Activated CD4-positive, alpha-beta T cell treated with anti-CD3 and anti-CD28 coated beads, Interleukin-2, amount 50 U/mL, for 1 hour (primary cell): ENCODE measurements at places on chromosomes 16 and 17.

DNA sequence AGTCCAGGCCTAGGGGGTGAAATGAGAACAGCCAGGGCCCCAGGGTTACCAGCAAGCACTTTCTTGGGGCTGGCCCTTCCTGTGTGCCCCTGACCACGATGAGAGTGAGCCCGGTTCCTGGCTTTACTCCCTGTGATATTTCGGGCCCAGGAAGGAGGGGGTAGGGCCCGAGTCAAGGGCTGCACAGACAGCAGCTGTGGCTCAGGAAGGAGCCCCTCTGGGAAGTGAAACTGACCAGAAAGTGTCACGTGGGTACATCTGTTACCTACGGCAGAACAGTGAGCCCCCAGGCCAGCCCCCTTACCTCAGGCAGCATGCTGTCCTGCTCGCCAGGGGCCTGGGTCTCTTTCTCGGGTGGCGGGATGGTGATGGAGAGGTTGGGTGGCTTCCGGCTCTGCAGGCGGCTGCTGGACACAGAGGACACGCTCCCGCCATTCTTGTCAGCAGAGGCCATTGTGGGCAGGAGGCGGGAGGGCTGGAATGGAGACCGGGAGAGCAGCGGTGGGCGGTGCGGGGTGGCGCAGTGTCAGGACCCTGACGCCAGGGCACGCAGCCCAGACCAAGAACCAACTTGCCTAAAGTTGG is 13.8 kb downstream of the AANAT start:
- DNase-seq, result no peak

DNA sequence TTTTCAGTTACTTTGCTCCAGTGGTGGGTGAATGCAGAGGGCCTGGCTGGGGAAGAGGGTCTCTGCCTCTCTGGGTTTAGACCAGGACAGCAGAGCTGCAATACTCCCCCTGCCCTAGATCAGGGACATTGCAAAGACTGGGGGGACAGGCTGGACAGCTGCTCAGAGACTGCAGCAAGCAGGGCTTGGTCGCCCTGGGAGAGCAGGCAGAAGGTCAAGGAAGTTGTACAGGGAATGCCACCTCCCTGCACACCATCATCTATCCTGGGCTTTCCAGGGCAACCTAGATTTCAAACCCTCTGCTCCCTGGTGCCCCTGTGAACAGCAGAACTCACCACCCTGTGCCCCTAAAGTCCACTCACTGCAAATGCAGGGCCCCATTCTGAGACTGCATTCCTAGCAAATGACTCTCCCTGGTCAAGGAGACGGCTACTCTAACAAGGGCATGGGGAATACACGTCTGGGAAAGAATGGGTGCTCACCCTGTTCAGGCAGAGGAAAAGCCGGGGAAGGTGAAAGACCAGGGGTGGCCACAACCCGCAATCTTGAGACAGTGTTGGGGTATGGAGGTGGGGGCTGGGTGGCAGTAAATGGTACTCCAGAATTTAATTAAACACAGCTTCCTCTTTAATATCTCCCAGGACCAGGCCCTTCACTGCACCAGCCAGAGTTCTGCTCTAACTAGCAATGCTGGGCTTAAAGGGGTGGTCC is 1.0 kb downstream of the KIFC3 start:
- no peak for DNase-seq

GRCh38 chr17:72030067-72030899 is 90.5 kb upstream of the SOX9 start:
- DNase-seq, result peak; percentile 1

DNA sequence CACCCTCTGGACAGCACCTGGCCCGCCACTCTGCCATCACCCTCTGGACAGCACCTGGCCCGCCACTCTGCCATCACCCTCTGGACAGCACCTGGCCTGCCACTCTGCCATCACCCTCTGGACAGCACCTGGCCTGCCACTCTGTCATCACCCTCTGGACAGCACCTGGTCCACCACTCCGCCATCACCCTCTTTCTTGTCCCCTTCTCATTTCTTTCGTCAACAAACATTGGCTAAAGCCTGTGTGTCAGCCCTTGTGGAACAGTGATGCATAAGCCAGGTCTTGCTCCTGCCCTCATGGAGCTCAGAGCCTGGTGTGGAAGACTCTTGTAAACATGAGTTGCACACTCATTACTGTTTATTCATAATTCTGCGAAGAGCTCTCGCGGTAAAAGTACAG is 31.2 kb downstream of the CDK5R1 start:
- DNase-seq, result no peak

- DNase-seq, result no peak
Observed at GRCh38 chr16:23874613-23875294, 39.0 kb downstream of the PRKCB start.

GRCh38 chr16:69315486-69316311 is 4.5 kb downstream of the VPS4A start:
- DNase-seq, result no peak

DNA sequence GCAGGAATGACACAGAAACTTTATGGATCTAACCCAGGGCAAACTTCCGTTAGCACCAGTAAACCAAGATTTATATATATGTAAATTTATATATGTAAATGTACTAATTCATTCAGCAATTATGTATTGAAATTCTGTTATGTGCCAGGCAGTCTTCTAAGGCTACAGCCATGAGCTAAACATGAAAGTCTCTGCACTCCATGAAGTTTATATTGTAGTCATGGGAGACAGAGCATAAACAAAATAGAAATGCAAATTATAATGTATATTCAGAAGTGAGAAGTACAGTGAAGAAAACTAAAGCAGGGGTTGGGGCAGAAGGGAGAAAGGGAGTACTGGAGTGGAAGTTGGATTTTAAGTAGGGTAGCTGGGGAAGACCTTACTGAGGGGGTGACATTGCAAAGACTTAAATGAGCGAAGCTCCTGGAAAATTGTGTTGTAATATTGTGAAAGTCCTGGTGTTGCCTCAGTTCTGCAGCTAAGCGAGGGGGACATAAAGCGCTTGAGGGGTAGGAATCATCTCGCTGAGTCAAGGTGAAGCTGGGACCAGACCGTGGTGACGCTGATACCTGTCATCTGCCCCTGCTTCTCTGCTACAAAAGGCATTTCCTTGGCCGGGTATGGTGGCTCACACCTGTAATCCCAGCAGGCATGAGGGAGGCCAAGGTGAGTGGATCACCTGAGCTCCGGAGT is 64.8 kb downstream of the YPEL2 start:
- no peak for DNase-seq

DNA sequence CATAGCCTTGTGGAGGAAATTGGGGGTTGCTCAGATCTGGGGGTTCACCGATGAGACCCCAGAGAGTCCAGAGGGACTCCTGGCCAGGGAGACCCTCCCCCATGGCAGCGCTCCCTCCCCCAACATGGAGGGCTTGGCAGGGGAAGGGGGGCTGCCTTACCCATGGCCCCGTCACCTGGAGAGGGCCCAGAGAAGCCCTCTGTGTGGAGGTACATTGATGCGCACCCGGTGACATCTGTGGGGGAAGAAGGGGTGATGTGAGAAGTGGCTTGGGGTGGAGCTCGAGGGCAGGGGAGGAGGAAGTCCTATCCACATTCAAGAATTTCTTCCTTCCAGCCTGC is 16.2 kb downstream of the ETV4 start:
- DNase-seq, result no peak

GRCh38 chr16:80687606-80688005 is 116.8 kb downstream of the CDYL2 start:
- no peak for DNase-seq

DNA sequence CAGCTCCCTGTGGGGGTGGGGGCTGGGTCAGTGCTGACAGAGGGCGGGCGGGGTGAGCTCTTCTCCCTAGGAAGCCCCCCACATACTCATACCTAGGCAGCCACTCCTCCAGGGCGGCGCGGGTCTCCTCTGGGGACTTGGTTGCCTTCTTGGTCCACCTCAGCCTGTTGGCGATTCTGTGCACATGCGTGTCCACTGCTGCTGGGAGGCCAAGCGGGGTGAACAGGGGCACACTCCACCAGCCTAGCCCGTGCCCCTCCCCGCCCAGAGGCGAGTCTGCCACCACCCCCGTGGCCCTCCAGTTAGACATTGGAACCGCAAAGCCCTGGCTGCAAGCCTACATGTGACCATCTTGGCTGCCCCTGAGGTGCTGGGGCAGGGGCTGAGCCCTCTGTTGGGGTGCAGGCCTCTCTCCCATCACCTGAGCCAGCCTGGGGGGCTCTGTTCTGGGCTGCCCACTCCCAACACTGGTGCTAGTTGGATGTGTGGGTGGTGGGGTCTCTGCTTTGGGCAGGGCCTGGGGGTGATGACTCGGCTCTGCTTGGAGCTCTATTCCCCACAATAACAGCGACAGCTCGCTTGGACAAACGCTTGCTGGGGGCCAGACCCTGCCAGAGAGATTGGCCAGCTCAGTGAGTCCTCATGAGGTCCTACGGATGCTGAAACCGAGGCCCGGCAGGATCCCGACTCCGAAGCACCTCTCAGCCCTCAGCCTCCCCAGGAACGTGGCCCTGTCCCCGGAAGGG is 7.4 kb downstream of the NTHL1 start:
- DNase-seq, result no peak

GRCh38 chr16:2701272-2701671 is 18.8 kb downstream of the PRSS27 start:
- DNase-seq, result no peak

DNA sequence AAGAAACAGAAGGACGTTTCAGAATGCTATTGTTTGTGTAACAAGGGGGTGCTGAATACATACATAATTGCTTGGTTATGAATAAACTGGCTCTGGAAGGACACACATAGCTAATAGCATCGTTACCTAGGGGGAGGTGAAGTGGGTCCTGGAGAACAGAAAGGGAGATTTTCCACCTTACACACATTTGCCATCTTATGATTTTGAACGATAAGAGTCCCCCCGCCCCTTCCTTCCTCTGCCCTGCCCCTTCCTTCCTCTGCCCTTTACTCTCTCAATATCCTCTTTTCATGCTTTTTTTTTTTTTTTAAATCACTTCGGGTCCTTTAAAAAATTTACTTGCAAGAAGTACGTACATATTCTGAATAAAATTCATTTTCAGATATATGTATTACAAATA is 902 bp upstream of the DHRS7B start:
- DNase-seq, result peak; percentile 57

- DNase-seq, result no peak
Observed at GRCh38 chr17:66695098-66695497, 139.8 kb upstream of the CACNG5 start.

DNA sequence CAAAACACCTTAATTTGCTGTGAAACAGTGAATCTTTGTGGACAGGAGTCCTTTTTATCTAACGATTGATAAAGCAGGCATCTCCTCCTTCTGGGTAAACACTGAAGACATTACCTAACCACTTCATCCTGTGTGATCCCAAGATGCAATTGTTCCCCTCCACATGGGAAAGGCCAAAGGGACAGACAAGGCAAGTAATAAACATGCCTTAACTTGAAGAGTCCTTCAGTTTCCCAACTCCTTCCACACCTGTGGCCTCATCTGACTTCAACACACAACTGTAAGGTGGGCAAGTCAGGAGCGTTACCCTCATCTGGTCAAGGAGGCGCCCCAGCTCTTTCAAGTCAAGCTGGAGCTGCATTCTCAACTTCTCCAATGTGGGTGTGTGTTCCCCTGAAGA is 278.6 kb downstream of the ABCC12 start:
- DNase-seq, result no peak

- DNase-seq, result no peak
Observed at GRCh38 chr16:77450790-77451487, 16.1 kb upstream of the ADAMTS18 start.

DNA sequence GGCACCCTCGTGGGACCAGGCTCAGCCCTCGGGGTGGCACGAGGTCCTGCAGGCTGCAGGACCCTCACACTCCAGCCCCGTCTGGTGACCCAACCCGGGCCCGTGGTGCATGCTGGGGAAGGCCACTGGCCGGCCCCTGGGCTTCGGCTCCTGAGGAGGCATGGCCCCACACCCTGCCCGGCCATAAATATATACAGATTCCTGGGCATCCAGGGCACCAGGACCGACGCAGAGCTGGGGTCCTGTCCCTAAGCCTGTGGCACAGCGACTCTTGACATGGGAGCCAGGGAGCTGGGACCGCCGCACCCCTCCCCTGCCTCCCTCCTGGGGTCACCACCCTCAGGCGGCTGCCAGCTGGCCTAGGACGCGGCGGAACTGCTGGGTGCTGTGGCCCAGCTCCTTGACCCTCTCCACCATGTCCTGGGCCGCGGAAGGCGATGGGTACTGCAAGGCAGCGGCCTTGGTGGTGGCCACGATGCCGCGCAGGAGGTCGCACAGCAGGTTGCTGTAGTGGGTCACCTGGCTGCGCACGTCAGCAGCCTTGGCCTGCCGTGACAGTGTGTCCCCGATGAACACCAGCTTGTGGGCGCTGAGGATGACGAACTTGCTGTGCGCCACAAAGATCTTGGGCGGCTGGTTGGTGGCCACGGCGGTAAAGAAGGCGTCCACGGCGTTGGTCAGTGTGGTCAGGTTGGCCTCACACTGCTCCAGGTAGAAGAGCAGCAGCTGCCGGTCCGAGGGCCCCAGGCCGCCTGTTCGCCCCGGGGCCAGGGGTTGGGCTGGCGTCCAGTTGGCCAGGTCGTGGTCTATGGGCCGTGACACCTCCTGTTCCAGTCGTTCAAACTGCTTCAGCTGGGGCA is 10.6 kb downstream of the CTRB1 start:
- no peak for DNase-seq

DNA sequence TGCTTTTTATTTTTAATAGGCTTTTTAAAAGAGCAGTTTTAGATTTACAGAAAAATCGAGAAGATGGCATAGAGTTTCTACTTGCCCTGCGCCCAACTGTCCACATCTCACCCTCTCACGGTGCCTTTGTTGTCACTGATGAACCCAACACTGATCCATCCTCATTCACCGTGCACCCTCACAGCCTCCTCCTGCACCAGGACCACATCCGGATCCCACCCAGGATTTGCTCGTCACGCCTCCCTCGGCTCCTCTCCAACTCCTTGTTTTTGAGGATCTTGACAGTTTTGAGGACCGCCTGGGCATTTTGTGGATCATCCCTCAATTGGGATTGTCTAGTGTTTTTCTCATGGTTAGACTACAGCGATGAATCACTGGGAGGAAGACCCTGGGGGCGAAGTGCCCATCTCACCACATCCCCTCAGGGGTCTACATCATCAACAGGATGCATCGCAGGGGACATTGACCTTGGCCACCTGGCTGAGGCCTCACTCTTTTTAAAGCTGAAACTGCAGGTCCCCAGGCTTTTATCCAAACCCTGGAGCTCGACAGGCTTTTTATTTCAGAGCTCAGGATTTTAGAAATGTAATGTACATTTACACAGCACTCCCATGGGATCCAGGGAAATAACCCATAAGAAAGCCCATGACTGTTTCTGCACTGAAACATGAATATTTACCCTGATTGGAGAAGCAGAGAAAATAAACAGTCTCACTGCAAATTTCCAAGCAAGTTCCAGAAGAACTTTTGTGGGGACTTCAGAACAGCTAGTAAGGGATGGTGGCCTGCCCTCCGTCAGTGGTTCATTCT is 71.8 kb upstream of the ZNF469 start:
- no peak for DNase-seq

DNA sequence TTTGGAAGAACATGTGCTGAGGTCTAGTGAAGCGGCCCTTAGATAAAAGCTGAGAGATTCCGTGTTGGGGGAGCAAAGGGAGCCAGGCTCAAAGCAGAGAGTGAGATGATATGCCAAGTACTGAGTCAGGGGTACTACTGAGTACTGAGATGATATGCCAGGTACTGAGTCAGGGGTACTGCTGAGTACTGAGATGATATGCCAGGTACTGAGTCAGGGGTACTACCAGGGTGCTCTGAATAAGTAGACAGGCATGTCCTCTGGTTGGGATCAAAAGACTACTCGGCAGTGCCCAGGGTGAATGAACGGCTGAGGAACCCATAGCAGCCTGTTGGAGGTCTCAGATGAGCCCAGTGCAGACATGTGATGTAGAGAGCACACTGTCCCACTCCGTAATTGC is 239.0 kb downstream of the SOX9 start:
- no peak for DNase-seq
